ENCODE measurements at places on chromosomes 3 and 15.

DNA sequence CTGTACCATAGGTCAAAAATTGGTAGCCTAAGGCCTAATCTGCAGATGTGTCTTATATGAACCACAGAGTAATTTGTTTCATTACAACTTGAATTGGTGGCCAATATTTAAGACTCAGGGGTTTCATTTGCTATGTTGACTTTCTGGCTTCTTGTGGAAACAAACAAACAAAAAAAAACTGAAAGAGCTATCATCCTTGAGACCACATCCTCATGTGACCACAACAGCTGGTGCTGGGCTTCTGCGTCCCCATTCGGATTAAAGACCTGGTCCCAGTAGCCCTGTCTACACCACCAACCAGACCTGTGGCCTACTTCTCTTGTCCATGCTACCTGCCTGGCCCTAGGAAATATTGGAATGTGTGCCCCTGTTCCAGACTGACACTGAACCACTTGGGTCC lies 61.7 kb downstream of the STRIT1 start:
- no peak for DNase-seq

DNA sequence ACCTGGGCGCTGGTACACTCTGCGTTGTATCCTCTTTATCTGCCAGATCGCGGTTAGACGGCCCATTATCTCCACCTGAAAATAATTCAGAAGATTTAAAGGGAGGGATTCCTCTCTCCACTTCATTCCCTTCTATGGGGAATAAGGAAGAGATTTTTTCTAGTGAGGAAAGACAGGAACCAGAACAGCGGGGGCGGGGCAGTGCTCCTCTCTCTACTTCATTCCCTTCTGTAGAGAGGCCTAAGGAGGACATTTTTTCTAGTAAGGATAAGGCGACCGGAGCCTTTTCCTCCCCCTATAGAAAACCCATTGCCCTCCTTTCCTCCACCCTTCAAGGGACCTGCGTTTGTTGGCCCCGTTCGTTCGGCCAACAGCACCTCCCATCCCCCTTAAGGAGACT lies 8.3 kb upstream of the LIPH start:
- DNase-seq: no peak

- DNase-seq: no peak
Measured at GRCh38 chr3:66692042-66692765, 191.4 kb upstream of the LRIG1 start.

DNA sequence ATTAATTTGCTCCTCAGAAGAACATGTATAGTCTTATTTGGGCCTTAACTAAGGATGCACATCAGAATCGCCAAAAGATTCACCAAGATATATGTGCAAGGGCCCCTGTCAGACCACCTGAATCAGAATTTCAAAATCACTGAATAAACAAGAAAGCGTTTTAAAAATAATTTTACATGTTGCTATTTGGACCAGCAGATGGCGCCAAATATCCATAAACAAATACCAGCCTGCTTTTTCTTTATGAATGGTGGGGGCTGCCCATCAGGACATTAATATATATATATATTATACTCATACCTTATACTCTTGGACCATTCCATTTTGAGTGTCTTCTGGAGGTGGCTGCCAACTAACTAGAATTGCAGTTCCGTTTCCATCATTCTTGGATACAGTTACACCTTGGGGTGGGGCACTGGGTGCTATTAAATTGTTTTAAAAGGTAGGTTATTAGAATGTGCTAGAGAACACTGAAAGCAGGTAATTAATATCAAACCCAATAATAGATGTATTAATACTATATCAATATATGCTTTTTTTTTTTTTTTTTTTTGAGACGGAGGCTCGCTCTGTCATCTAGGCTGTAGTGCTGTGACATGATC lies 1108.3 kb downstream of the ROBO1 start:
- peak; percentile 54 for DNase-seq

DNA sequence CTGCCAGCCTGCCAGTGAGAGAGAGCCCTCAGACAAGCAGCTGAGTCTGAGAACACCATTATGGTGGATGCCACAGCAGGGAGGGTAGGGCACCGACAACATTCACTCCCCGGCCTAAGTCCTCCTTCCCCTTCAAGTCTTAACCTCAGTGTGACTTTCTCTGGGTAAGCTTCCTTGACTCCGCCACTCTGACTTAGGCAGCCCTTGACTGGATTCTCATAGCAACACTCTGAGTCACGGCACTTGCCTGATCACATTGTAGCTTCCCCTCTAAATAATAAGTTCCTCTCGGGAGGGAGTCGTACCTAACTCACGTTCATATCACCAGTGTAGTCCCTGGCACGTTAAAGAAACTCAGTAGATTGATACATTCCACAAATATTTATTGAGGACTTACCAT lies 180.5 kb downstream of the FOXB1 start:
- no peak for DNase-seq

DNA sequence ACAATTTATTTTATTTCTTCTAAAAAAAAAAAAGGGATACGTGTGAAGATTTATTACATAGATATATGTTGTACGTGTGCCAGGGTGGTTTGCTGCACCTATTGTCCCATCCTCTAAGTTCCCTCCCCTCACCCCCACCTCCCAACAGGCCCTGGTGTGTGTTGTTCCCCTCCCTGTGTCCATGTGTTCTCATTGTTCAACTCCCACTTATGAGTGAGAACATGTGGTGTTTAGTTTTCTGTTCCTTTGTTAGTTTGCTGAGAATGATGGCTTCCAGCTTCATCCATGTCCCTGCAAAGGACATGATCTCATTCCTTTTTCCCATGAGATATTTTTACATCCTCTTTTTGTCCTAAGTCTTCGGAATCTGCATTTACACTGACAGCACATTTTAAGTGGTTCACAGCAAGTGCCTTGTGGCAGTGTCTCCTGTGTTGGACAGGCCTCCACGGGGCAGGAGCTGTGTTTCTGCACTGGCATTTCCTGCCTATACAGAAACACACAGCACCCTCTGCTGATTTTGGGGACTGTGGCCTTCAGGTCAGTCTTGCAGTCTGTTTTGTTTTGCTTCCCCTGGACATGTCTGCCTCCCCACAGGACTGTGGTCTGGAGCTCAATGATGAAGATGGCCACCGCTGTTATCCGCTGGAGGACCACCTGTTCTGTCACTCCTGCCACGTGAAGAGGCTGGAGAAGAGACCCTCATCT lies 12.7 kb upstream of the SACM1L start:
- DNase-seq: no peak

Data from K562 (cell line).